ENCODE measurements at places on chromosomes 7 and 10.

DNA sequence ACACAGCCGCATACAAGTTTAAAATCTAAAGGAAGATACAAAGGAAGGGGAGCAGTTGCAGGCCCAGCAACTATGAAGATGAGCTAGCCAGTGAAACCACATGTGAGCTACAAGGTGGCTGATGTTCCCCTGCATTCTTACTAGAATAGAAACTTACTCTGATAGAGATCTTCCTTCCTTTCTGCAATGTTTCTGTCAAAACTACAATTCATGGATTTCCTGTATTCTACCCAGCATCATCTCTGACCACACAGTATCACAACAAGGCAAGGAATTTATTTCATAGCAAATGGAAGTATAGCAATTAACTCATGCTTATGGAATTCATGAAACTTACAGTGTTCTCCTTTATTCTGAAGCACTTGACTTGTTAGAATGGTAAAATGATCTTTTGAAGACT, 68.7 kb upstream of the AASS start:
- DNase-seq: no peak

DNA sequence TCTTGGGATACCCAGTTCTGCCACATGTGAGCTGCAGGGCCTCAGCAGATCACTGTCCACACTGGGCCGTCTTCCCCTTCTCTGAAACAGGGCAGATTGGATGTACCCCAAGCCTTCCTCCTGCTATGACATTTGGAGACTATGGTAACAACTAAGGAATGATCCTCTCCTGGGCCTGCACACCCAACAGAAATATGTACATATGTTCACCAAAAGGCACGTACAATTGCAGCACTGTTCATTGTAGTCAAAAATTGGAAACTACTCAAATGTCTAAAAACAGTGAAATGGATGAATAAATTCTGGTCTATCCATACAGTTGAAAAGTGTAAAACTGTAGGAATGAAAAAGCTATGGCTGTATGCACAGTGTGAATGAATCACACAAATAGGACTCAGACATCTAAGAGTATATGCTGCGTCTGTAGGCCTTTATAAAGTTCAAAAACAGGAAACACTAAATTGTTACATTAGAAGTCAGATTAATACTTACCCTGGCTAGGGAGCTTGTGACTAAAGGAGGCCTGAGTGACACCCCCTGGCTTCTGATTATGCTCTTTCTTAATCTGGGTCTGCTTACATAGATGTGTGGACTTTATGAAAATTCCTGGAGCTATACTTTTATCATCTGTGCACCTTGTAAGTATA, 16.1 kb upstream of the XPNPEP1 start:
- no peak for DNase-seq

GRCh38 chr7:71388181-71388580, 256.2 kb downstream of the GALNT17 start:
- no peak for DNase-seq

GRCh38 chr7:75656740-75657139, 82.0 kb downstream of the HIP1 start:
- no peak for DNase-seq

DNA sequence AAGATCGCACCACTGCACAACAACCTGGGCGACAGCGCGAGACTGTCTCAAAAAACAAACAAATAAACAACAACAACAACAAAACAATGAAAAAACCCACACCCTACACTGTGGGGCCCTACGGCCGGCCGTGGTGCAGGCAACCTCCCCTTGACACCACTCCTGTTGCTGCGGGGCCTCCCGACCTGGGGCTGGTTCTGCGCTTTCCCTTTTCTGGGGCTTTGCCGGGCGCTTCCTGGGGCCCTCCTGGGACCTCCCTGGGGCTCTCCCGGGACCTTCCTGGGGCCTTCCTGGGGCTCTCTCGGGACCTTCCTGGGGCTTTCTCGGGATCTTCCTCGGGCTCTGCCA, 46.6 kb downstream of the INSIG1 start:
- DNase-seq: peak; percentile 33

DNA sequence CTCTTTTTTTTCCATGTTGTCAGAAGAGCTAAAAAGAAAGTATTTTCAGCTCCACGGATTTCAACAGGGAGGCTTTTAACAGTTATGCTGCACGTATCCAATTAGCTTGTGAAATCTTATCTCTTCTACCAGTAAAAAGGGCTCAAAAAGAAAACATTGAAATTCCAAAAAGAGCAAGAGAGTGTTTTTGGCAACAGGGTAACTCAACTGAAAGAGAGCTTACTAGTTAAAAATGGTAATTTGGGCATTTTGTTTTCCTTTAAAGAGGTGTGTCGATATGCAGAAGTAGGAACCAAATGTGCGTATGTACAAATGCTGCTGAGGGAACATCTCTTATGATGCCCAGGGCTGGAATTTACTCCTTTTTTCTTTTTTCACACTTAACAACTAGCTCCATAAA, 292.8 kb downstream of the PRKG1 start:
- DNase-seq: no peak

- DNase-seq: peak; percentile 64
Measured at GRCh38 chr10:31099664-31100063, 68.0 kb upstream of the ZNF438 start.

- DNase-seq: no peak
Measured at GRCh38 chr10:70130878-70131559, 1.6 kb downstream of the AIFM2 start.

- no peak for DNase-seq
Measured at GRCh38 chr7:57210212-57210611, 78.0 kb upstream of the ZNF479 start.

- DNase-seq: no peak
Measured at GRCh38 chr7:140247559-140247958, 70.8 kb upstream of the KDM7A start.

DNA sequence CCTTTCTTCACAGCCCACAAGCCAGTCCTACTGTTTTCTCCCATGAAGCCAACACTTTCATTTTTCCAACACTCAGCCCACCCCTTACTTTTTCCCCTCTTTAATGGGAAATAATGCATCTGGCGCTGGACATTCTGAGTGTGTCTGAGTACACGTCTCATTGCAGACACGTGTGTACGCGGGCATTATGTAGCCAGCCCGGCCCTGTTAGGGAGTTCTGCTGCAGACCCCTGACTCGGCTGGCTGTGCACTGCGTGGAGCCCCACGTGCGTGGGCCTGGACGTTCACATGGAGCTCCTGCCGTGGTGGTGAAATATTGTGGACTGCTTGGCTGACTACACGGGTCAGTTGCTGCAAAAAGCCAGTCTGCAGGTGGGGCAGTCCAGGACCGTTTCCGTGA, 233.0 kb downstream of the ADARB2 start:
- no peak for DNase-seq

GRCh38 chr10:2972216-2972615, 95.1 kb upstream of the PFKP start:
- no peak for DNase-seq

- no peak for DNase-seq
Measured at GRCh38 chr7:48004032-48004431, 24.6 kb upstream of the HUS1 start.

GRCh38 chr7:47439181-47439667, 142.7 kb downstream of the TNS3 start:
- no peak for DNase-seq

GRCh38 chr10:125008689-125009638, 67.0 kb downstream of the ZRANB1 start:
- no peak for DNase-seq

- DNase-seq: no peak
Measured at GRCh38 chr7:70953796-70954195, 178.1 kb upstream of the GALNT17 start.

DNA sequence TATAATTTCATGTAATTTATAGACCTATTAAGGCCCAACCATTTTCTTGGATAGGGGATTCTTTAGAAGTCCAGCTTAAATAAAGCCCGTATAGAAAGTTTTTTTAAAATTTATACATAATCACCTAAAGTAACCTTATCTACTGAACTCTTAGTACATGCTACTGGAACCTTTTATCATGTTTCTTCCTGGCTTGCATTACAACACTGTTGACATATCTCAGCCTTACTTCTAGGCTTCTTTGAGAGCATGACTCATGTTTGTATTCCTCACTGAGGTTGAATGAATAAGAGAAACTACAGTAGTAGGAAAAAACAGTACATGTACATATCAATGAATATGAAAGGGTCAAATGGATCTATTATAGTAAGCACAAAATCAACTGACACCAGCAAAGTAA, 8.2 kb upstream of the MAGI2 start:
- no peak for DNase-seq

DNA sequence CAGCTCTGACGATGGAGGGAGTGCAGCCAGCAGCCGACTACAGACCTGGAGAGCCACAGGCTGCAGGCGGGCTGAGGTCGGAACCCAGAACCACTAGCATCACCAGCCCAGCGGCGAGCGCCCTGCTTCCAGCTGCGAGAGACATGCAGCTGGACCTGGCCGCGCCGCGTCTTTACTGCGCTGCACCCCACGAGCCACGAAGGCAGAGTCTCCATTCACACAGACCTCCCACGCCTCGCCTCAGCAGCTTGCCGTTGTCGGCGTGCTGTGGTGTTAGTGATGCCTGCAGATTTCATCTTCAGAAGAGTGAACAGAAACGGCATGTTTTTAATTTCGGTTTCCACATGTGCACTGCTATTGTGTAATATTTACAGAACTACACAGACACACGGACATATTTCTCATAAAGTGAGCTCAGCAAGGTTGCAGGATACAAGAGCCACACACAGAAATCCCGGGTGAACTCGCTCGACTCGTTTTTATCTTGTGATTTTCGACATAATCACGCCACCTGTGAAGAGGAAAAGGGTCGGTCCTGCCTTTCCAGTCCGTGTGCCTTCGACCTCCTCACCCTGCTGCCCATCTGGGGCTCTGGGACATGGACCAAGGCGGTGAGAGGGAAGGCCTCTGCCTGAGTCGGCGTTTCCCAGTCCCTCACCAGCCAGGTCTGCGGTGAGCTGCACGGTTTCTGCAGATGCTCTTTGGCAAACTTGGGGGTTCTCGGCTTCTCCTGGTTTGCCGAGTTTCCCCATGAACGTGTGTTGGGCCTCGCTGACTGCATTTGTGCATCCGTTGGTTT, 252.2 kb downstream of the ELFN1 start:
- peak; percentile 76 for DNase-seq

DNA sequence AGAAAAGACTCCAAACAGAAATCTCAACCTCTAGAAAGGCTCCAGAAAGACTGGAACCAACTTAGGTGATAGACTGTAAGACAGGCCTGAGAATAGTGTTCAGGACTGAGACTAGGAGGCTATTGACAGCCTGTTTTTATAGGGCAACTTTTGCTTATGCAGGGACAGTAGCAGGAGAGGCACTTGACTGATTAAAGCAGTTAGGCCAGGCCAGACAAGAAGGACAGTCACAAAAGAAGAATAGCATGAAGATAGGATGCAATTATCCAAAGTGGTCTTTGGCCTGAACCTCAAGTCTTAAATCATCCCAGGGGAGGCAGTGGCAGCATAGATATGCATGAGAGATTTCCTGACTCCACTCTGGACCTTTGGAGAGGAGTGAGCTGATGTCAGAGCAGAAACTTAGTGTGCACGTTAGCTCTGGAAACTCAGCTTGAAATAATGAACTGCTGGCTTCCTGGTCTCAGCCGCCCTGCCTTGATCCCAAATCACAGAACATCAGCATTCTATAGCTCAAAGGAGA, 290.6 kb downstream of the SORCS3 start:
- no peak for DNase-seq

- DNase-seq: no peak
Measured at GRCh38 chr10:49230004-49230403, 41.8 kb upstream of the TMEM273 start.

- peak; percentile 33 for DNase-seq
Measured at GRCh38 chr10:124688889-124689670, 55.1 kb downstream of the FAM53B start.

GRCh38 chr7:129295015-129295423, 70.2 kb downstream of the AHCYL2 start:
- no peak for DNase-seq

GRCh38 chr7:37930226-37930948, 9.9 kb downstream of the EPDR1 start:
- no peak for DNase-seq
